Mesenteric fat pad (tissue), 1 donor: ENCODE measurements at places on chromosomes 3 and 15. TPM values are rescaled to one million over a fixed set of nuclear protein-coding genes. Genes with fewer than 3 reads are reported as not detected.

Gene LRRN1
- 0.42 TPM for total RNA-seq

GRCh38 chr3:169746924-169747323, 17.9 kb downstream of the TERC start:
- no peak for DNase-seq

GRCh38 chr3:38039899-38040261, 872 bp downstream of the DLEC1 start:
- DNase-seq, result no peak

GRCh38 chr15:64524778-64525177, 64.4 kb downstream of the ZNF609 start:
- no peak for DNase-seq

DNA sequence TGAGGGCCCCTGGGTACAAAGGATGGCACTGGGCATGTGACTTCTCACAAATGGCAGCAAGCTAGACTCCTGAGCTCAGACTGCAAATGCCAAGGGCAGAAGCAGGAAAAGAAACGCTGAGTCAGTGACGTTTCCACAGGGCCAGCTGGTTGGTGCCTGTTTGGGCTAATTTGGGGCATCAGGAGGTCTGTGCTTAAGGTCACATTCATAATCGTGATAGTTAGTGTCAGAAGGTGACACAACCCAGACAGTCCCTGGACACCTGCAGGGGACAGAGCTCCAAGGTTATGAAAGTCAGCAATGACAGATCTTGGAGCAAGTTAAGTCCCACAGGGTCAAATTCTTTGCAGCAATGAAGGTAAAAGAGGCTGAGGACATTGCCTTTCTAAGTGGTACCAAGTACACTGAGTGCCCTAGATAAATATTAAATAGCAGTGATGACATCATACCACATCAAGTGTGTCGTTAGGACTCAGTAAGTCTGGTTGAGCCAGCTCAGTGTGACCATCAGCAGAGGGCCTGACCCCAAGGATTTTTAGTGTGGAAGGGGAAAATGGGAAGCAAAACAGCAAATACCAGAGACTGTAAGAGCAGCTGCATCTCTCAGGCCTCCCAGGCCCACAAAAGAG, 556.9 kb upstream of the CFAP20DC start:
- no peak for DNase-seq

DNA sequence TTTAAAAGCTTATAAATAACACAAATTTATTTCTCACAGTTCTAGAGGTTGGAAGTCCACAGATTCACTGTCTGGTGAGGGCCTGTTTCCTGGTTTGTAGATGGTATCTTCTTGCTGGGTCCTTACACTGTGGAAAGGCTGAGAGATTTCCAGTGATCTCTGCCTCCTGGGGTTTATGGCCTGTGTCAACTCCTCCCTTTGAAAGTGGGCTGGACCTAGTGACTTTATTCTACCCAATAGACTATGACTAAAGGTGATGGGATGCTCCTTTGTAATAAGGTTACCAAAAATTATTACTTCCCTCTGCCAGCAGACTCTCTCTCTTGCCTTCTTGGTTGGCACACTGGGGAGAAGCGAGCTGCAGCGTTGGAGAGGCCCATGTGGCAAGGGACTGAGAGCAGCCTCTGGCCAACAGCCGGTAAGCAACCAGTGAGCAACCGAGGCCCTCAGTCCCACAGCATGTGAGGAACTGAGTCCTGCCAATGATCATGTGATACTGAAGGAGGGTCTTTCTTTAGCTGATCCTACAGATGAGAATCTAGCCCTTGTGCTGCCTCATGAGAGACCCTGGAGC, 14.0 kb upstream of the COPG1 start:
- DNase-seq, result no peak

Gene SLC15A2
- 1.2 TPM for total RNA-seq

Gene SLC28A2
- total RNA-seq, result not detected

Gene LRRC3B
- total RNA-seq, result not detected

Gene LYSMD2
- total RNA-seq, result 9.7 TPM

Gene FBLN2
- 269 TPM for total RNA-seq

Gene SI
- total RNA-seq, result 1.0 TPM

GRCh38 chr15:46652266-46652665, 1017.4 kb downstream of the SQOR start:
- no peak for DNase-seq

GRCh38 chr15:100111125-100112060, 230.4 kb downstream of the ADAMTS17 start:
- DNase-seq, result peak; percentile 91

Gene FGF7
- 175 TPM for total RNA-seq

- DNase-seq, result no peak
Measured at GRCh38 chr3:4750306-4750968, 228.8 kb upstream of the BHLHE40 start.

Gene DNAJC13
- 45.5 TPM for total RNA-seq

GRCh38 chr15:44545913-44546802, 9.2 kb downstream of the EIF3J start:
- no peak for DNase-seq

Gene CTXND1
- total RNA-seq, result not detected

Gene PLSCR2
- not detected for total RNA-seq

GRCh38 chr3:103006526-103007183, 571.8 kb downstream of the ZPLD1 start:
- DNase-seq, result no peak

Gene ACKR2
- total RNA-seq, result 5.6 TPM

- DNase-seq, result no peak
Measured at GRCh38 chr15:91516866-91517265, 336.6 kb upstream of the SLCO3A1 start.

Gene GOLGA6L4
- total RNA-seq, result 4.4 TPM
